Stimulated activated naive CD8-positive, alpha-beta T cell treated with anti-CD3 and anti-CD28 coated beads, Interleukin-15, amount 100 ng/mL, for 72 hours (primary cell): ENCODE measurements at places on chromosomes 6 and 20.

DNA sequence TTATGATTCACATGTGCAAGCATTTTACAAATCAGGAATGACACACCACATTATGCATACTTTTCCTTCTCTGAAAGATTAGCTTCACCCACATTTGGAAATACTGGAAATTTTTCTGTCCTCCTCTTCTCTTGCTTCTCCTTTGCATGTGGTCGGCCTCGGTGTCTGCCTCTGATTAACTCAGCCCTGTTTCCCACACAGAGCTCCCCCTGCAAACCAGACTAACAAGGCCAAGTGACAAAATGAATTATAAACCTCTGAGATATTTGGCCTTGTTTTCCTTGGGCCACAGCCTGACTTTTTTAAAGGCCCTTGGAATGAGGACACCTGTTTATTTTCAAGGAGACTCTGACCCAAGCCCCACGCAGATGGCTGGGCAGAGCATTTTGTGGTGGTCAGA, 9.0 kb upstream of the CCN6 start:
- no peak for DNase-seq

DNA sequence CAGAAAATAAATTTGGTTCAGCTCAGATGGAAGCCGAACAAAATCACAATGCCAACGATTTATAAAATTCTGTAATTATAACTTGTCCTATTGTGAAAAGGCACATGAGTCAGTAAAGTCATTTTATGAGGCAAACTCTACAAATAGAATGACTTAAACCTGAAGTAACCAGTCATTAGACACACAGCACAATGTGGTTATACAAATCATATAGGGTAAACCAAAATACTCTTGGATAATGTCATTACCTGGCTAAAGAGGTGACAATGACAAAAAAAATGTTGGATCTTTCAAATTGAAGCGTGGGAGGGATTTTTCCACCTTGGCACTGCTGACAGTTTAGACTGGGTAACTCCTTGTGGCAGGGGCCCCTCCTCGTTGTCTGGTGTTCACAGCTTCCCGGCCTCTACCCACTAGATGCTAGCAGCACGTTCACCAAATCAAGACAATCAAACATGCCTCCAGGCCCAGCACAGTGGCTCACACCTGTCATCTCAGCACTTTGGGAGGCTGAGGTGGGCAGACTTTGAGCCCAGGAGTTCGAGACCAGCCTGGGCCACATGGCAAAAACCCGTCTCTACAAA, 5.0 kb downstream of the ANKRD60 start:
- no peak for DNase-seq

GRCh38 chr6:13671548-13672127, 40.0 kb downstream of the RANBP9 start:
- DNase-seq, result no peak

DNA sequence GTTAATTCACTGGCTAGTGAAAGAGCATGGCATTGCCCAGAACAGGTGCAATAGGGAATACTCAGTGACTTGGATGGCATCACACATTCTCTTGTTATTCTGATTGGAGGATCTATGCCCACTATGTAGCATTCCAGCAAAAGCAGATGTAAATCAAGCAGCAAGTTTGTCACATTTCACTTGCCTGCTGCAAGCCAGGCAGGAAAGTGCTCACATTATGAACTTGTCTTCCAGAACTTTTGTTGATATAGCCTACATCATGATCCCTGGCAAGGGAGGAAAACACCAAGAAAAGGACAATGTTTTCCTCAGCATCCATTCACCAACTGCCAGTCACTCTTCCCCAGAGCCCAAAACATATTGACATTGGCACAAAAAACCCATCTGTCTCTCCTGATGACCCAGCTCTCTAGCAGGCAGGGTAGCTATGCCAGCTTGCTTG, 77.8 kb downstream of the ARHGAP18 start:
- no peak for DNase-seq

GRCh38 chr6:138719011-138719635, 54.4 kb upstream of the CCDC28A start:
- DNase-seq, result no peak

GRCh38 chr6:135906542-135906941, 55.0 kb downstream of the PDE7B start:
- no peak for DNase-seq

DNA sequence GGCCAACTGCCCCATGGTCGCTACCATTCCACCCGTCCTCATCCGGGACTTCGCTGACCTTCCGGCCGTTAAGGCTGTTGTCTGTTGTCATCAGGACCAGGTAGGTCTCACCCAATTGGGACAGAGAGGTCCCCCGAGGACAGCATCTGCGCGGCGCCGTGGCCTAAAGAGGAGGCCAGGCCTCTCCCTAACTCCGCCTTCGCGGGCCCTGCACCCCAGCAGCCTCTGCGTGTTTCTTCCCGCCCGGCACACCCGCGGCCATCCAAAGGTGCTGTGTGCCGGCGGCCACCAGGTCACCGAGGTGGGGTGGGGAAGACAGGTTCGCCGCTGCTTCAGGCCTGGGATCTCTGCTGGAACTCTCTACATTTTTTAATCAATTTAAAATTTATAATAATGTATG, 9.0 kb downstream of the OR2W1 start:
- no peak for DNase-seq

GRCh38 chr20:47773371-47773786, 11.9 kb downstream of the SULF2 start:
- no peak for DNase-seq

GRCh38 chr6:34147906-34148630, 2.2 kb upstream of the GRM4 start:
- DNase-seq, result no peak

DNA sequence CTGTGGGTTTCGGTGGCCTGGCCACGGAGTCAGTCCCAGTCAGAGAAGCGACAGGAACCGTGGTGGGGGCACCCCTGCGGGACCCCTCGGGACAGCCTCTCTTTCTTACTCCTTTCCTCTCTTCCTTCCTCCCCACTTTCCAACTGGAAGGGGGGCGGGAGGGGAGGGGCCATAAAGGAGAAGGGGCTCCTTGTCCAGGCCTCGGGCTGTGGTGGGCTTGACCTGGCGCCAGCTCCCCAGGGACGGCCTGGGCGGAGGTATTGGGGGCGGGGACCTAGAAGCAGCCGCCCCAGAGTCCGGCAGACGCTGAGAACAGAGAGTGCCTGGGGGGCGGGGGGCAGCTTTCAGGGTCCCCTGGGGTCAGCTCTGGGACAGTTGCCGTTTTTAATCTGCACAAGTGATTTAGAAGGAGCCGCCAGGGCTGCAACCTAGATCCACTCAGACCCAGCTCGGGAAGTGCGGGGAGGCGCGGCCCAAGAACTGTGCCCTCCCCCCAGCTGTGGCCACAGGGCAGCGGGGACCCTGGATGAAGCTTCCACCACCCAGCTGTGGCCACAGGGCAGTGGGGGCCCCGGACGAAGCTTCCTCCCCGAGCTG, 6.4 kb upstream of the ABHD16B start:
- DNase-seq, result no peak

DNA sequence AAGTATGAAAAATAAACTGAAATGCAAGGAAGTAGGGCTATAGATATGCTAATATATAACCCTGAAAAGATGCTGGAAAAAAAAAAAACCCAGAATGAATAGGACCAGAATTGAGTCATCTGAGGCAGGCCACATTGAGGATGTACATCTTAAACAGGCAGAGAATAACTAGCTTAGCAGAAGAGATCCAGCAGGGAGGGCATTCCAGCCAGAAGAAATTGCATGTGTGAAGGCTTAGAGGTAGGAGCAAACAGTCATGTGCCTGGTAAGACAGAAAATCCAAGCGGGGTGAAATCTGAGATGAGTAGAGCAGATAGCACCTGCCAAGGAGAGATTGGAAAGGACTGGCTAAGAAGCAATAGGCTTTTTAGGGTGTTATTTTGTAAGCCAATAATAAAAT, 2.6 kb downstream of the COL19A1 start:
- no peak for DNase-seq

GRCh38 chr20:10540636-10541493, 105.8 kb downstream of the SLX4IP start:
- DNase-seq, result no peak

DNA sequence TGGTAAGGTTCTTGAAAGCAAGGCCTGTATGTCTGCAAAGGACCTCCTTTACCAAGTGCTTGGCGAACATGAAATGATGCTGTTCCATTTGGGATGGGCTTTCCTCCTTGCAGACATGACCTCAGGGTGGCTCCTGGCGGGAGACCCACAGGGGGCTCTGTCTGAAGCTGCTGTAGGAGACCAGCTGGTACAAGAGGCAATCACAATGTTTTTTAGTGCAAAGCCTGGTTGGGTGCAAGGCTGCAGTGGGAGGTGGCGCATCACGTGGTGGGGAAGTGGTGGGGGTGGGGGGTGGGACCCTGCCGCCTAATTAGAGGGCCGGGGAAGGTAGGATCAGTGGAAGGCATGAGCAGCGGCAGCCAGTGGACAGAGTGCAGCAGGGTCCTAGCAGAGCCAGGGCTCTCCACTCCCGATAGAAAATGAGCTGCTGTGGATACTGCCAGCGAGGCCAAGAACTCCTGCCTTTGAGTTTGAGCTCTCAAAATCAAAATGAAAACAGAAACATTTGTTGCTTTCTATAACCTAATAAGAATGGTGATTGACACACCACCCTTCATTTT, 9.1 kb upstream of the ARMC2 start:
- DNase-seq, result no peak

DNA sequence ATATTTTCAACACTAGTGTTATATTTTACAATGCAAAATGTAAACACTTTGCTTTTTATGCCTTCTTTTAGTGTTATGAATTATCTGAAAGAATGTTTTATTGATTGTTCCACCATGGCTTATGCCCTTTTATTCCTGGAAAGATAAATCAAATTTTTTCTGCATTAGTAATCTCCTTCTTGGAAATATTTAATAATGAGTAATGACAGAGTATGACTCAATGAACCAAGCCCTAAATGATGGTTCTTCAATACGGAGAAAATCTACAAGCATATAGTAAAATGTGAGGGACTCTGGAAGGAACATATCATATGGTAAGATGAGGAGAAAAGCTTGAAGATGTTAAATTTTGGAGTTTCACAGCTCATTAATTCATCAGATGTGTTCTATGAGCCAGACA, 929.6 kb downstream of the C6orf118 start:
- DNase-seq, result no peak

DNA sequence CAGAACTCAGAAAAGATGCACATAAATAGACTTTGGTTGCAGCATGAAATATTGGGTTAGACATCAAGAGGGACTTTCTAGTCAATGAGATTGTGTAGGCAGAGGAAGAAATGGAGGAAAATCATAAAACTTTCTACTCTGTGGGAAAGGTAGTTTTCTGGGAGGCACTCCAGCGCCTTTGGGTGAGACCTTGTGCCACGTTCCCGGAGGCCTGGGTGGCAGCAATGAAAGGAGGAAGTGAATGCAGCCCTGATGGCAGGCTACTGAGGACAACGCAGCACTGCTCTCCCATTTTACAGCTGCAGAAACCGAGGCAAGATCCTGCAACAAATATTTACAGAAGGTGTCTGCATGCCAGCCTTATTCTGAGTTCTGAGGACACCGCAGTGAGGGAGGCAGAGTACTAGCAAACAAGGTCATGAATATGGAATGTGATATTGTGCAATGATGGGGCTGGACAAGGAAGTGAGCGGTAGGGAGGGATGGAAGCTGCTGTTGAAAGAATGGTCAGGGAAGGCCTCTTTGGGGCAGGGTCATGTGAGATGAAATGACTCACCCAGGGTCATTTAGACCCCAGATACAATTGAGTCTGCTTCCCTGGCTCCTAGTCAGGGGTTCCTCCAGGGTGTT, 159.1 kb downstream of the TFAP2C start:
- DNase-seq, result no peak

GRCh38 chr6:43945768-43946080, 175.7 kb downstream of the VEGFA start:
- no peak for DNase-seq

GRCh38 chr20:924639-925038, 8.5 kb upstream of the ANGPT4 start:
- DNase-seq, result no peak

DNA sequence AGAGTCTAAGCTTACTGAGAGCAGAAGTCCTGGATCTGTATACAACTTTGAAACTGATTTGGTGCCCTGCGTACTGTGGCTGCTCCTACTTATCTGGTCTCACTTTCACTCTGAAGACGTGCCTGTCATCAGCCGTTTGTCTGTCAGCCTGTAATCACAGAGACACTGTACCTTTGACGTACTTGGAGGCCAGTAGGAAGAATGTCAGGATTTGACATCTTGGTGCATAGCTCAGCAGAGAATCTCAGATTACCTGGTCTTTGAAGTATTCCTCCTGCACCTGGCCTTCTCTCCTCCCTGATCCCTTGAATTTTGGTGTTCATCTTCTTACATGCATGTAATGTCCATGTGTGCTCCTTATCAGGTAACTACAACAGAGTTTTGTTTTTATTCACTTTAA, 37.7 kb downstream of the DSE start:
- no peak for DNase-seq

GRCh38 chr6:1310628-1311399, 1.1 kb upstream of the FOXQ1 start:
- DNase-seq, result no peak

DNA sequence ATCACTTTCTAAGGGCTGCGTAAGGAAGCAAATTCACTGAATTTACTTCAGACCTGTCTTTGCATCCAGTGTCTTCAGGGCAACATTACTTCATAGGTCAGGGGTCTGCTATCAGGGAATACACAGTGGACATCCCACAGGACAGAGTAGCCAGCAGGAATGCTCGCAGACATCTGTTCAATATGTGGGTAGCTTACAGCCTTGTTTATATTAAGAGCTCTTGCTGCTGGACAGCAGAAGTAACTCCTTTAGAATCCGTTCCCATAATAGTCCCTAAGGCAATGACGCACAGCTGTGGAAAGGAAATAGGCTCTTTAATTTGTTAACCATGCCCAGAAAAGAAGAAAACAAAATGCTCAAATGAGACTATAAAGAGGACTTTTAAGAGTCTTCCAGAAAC, 198.7 kb downstream of the MOXD1 start:
- DNase-seq, result no peak

GRCh38 chr20:37278966-37279590, 10.4 kb upstream of the MANBAL start:
- DNase-seq, result no peak

GRCh38 chr6:80165143-80165542, 58.7 kb downstream of the BCKDHB start:
- DNase-seq, result no peak

DNA sequence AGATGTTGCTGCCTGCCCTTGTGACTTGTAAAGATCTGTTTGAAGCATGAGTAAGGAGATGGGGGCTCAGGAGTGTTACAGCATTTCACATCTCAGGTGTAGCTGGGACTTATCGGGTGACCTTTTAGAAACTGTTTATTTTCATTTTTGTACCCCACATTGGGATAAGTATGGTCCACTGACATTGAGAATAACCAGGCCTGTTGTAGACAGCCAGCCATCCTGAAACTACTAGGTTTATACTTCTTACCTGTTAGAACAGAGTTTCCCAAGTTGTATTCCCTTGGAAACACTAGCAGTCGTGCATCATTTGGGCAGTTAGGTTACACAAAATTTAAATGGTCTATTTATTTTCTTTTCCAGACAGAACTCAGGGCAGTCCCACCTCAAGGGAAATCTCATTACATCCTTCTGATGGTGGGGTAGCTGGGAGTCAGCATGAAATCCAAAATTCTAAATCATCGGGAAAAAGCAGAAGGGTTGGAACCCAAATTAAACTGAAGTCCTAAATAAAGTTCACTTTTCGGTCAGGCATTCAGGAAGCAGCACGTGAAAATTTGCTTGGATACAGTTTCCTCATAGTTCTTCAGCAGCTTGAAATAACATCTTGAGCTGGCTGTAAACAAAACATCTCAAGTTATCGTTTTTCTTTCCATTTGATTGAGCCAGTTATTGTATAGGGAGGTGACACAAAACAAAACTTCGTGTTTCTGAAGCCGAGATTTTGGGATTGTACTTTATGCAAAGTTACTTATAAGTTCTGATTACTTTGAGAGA, 30.5 kb downstream of the FOXO3 start:
- DNase-seq, result no peak

GRCh38 chr6:115360602-115361325, 699.9 kb downstream of the FRK start:
- DNase-seq, result no peak
